ENCODE measurements at places on chromosomes 13 and 19.

- DNase-seq = no peak
Observed at GRCh38 chr19:18496980-18497256, 25.0 kb downstream of the ELL start.

DNA sequence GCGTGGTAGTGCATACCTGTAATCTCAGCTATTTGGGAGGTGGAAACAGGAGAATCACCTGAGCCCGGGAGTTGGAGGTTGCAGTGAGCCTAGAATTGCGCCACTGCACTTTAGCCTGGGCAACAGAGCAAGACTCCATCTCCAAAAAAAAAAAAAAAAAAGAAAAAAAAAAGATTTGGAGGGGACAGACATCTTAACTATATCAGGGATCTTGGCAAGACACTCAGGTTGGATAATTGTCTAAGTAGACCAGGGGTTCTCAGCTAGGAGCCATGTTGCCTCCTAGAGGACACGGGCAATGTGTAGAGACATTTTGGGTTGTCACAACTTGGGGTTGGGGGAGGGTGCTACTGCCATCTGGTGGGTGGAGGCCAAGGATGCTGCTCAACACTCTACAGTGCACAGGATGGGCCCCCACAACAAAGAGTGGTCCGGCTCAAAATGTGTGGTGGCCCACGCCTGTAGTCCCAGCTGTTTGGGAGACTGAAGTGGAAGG is 1.9 kb upstream of the ZNF580 start:
- peak; percentile 36 for DNase-seq

GRCh38 chr19:30091456-30091855 is 149.4 kb downstream of the URI1 start:
- no peak for DNase-seq

- peak; percentile 46 for DNase-seq
Observed at GRCh38 chr13:27920677-27921420, 1.0 kb downstream of the PDX1 start.

GRCh38 chr13:55359067-55359466 is 1781.7 kb upstream of the PRR20A start:
- DNase-seq = no peak

DNA sequence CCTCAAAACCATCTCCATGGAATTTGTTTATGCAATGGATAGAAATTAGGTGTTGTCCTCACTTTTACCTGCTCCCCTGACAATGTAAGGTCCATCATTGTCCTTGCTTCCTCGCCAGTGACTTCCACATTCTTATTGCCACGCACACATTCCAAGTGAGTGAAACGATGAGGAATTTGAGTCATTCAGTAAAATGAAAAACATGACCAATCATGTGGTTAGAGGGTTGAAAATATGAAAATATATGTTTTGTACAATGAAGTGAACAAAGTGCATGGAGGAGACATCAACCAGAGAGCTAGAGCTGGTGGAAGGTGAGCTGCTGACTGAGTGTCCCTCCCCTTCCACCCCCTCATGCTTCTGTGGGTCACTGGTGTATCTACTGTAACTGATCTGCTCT is 91.7 kb downstream of the ATP8A2 start:
- no peak for DNase-seq

DNA sequence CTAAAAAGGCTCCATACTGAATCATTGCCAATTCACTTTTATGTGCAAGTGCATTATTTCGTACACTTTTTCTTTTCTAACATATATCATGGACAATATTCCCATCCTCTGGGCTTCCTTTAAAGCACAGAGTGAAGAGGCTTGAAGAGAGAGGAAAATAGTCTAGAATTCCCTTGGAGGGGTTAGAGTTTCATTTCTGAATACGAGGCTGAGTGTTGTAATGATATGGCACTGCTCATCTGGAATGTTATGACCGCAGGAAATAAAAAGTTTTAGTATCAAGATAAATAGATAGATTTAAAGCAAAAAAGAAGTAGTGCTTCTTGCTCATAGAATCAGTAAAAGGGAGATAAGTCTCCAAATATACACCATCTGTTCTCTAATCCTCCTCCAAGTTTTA is 412.3 kb upstream of the SLITRK1 start:
- DNase-seq = no peak

DNA sequence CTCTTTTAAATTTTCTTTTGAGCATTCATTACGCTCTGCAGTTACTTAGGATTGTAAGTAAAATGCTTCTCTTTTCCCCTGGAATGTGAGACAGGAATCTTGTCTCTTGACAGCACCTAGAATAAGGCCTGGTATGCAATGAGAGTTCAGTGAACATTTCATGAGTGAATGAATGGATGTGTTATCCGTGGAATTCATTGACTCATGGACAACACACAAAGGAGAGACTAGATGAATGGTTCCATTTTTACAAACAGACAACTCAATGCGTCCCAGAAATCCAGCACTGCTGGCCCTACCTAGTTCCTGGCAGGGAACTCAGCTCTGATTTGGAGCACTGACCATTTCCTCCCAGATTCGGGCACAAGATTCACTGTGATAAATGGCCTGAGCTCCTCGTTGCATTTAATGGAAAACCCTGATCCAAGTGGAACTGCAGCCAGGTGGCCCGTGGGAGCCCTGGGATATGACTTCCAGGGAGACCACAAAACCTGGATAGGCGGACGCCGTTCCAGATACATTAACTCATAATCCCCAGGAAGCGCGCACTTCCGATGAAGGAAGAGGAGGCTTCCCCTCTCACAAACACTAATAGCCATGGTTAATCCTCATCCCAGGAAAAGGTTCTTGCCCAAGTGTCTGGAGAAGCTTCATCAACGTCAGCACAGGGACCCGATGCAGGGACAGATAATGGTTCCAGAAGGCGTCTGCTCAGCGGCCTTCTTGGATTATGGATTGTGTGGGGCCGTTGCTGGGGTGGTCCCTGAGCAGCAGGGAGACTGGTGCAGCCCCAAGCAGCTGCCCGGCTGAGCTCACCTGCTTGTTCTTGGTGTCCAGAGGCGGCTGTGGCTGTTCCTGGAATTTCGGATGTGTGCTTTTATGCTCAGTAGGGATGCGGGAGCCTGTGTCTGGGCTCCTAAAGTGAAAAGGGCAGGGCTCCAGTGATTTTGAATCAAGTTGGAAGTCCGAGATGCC is 211.1 kb upstream of the TSHZ3 start:
- no peak for DNase-seq

DNA sequence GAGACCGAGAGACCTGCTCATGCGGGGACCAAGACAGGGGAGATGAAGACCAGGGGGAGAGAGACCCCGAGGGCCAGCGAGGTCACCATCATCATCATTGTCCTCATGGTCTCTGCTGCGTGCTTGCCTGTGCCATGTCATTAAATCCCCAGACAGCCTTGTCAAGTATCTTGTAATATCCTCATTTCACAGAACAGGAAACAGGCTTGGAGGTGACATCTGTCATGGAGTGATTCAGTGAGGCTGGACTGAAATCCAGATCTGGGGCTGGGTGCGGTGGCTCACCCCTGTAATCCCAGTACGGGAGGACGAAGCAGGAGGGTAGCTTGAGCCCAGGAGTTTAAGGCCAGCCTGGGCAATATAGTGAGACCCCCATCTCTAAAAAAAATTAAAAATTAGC is 5.9 kb upstream of the NANOS2 start:
- no peak for DNase-seq

- no peak for DNase-seq
Observed at GRCh38 chr19:48858984-48859710, 9.3 kb downstream of the PLEKHA4 start.

GRCh38 chr13:68645814-68646213 is 1415.7 kb upstream of the PCDH9 start:
- no peak for DNase-seq

- DNase-seq = no peak
Observed at GRCh38 chr19:47819858-47820257, 1.9 kb upstream of the CRX start.

GRCh38 chr19:49741210-49741844 is 21.8 kb downstream of the TSKS start:
- DNase-seq = no peak

DNA sequence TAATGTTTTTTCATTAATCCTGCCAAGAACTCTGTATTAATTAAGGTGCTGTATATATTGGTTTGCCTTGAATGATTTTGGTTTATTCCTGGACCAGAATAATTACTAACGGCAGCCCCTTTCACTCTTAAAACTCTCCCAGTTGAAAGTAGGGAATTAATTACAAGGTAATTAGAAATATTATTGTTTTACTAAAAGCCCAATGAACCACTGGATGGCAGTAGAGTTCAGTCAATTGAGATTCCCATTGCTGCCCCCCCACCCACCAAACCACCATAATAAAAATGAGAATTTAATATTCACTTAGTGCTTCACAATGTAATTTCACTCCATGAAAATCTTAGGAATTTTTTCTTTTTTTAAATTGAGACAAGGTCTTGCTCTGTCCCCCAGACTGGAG is 13.7 kb downstream of the WBP4 start:
- no peak for DNase-seq

DNA sequence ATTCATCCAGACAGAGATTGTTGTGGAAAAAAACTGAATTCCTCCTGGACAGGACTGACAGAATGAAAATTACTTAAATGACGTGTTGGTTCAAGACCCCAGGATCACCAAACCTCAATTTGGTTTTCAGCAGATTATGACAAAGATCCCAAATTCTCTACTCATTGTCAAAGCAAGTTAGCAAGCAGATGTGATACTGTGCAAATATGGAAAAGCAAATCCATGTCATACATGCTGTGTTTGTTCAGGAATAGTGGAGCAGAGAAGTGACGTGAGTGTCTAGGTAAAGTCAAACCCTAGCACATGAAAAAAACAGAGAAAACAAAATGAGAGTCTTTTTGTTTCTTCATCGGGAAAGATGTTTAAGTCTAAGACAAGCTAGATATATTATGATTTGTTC is 169.2 kb upstream of the NBEA start:
- DNase-seq = peak; percentile 58

- no peak for DNase-seq
Observed at GRCh38 chr13:100584896-100585295, 3.7 kb downstream of the GGACT start.

- DNase-seq = no peak
Observed at GRCh38 chr13:75530549-75530961, 7.1 kb downstream of the COMMD6 start.

- no peak for DNase-seq
Observed at GRCh38 chr13:40292108-40292507, 374.3 kb downstream of the FOXO1 start.

DNA sequence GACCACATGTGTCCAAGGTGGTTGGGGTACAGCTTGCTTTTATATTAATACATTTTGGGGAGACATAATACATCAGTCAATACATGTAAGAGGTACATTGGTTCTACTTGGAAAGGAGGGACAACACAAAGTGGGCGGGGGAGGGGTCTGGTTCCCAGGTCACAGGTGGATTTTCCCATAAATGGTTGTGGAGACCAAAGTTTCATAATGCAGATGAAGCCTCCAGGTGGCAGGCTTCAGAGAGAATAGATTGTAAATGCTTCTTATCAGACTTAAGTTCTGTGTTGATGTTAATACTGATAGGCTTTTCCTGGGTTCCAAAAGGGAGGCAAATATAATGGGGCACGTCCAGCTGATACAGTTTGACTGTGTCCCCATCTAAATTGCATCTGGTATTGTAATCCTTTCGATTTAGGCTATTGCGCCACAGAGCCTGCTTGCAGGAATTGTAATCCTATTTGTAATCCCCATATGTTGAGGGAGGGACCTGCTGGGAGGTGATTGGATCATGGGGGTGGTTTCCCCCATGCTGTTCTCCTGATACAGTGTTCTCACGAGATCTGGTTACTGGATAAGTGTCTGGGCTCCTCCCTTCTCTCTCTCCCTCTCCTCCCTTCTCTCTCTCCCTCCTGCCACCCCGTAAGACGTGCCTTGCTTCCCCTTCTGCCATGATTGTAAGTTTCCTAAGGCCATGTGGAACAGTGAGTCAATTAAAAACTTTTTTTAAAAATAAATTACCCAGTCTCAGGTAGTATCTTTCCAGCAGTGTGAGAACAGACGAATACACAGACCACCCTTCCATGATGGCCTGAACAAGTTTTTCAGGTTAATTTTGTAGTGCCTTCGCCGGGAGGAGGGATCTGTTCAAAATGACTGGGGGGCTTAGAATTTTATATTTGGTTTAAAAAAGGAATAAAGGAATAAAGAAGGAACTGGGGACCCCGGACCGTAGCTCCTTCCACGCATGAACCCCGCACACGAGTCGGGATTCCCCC is 44.9 kb downstream of the ZNF823 start:
- peak; percentile 54 for DNase-seq

GRCh38 chr19:51337861-51338562 is 3.9 kb downstream of the VSIG10L start:
- DNase-seq = no peak

DNA sequence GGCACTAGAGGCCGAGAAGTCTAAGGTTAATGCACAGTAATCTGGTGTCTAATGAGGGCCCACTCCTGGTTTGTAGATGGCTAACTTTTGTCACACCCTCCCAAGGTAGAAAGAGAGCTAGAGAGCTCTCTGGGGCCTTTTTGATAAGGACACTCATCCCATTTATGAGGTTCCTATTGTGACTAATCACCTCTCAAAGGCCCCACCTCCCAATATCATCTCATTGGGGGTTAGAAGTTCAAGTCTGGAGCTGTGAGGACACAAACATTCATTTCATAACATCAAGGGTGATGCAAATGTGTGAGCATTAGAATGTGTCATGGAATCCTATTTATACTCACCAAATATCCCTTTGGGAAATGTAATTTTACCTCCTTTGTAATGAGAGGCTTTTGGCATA is 79.2 kb upstream of the SLC10A2 start:
- DNase-seq = no peak

DNA sequence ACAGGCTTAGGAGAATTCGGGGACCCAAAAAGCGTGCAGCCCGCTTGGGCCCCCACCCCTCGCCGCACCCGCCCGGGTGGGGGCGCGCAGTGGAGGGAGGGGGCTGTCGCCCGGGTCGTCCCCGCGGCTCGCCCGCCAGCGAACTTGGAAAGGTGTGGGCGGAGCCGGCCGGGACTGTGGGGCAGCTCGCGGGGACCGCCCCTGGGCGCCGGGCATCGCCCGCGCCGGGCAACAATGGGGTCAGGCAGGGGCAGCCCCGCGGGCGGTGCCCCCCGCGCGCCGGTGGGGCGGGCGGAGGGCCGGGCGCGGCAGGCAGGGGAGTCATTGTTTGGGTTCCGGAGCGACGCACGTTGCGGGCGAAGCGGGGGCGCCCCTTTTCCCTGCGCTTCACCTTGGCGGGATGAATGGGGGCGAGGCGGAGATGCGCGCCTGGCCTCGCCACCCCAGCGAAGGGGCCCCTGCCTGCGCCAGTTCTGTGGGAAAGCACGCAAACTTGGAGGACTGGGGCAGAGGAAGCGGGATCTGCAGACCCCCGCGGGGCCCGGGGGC is 647 bp upstream of the KLF12 start:
- peak; percentile 28 for DNase-seq

GRCh38 chr19:31908496-31909225 is 436.7 kb upstream of the ZNF507 start:
- DNase-seq = no peak
